ENCODE measurements at places on chromosomes 5 and 9.
A peak's percentile ranks its signal among the peaks of the same experiment; 100 is the strongest.

DNA sequence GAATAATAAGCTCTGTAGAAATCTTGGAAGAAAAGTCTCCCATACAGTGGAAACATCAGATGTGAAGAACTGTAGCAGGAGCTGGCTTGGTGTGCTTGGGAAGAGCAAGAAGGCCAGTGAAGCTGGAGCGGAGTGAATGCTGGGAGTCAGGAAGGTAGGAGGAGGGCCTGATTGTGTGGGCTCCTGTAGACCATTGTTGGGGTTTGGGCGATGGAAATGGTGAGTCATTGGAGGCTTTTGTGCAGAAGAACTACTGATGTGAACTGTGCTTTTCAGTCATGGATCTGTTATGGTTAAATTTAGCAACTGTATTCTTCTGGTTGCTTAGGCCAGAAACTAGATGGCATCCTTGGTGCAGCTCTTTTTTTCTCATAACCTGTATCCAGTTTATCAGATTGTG, 2.3 kb downstream of the ICE1 start:
- DNase-seq = no peak

DNA sequence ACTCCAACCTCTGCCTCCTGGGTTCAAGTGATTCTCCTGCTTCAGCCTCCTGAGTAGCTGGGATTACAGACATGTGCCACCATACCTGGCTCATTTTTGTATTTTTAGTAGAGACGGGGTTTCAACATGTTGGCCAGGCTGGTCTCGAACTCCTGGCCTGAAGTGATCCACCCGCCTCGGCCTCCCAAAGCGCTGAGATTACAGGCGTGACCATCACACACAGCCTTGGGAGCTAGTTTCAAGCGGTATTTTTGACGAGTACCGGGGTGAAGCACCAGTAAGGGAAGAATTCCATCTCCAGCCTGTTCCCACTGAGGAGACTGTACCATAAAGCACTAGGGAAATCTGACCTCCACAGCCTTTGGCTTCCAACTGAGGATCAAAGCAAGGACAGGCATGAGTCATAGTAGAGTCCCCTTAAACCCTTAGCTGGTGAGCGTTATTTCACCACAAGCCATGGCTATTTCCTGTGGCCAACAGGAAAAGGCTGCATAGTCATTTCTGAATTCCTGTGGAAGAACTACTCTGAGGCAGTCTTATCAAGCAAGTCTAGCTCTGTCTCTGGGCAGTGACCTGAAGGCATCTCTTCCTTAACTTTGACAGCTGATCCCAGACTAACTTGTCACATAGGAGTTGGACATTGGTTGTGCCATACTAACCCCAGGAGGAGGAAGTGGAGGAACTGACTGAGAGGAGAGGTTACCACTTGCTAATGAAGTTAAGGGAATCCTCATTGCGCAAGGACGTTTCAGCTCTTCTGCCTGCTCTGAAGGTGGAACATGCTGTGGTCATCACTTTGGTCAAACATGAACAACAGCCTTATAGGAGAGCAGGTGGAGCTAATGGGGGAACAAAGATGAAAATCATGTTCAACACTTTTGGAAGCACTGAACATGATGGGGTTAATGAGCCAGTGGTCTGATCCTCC, 85.8 kb upstream of the DMRT1 start:
- no peak for DNase-seq

DNA sequence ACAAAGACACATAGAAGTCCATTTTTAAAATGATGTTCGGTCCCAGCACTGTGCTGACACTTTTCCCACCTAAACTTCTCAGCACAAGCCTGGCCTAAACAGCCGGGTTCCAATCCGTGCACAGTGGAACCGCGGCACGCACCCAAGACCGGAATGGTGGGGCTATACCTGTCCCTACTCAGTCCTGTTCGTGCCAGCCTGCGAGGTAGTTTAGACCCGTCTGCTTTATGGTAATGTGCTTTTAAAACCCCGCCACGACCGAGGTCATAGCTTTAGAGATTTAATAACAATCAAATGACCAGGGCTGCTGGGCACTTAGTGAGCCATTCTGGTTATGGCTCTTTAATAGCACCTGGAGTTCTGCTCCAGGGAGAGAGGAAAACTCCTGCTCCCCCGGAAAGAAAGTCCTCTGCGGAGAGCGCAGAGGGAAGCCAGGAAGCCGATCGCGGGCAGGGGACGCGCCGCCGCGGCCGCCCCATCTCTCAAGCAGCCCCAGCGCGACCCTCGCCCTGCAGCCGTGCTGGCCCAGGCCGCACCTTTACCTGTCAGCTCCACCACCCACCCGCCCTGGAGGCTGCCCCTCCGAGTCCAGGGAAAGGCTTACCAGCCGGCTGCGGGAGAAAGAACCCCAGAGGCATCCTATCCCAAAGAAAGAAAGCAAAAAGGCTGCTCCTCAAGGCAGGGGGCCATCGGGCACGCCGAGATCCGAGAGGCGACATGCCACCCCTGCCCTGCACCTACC, 511 bp downstream of the ARL15 start:
- DNase-seq = peak; percentile 68

DNA sequence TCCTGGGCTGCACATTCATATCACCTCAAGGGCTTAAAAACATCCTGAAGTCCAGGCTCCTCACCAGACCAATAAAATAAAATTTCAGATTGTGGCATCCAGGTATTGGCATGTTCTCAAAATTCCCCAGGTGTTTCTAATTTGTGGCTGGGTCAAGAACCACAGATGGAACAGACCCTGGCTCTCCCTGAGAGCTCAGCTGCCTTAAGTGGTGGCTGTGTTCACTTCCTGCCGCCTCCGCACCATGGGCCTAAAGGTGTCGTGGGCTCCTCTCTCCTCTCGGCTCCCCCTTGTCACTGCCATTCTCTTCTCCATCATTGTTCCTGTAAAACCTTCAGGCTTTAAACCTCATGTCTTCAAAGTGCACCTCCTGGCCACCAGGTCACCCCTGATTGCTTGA, 17.8 kb upstream of the CCNJL start:
- no peak for DNase-seq

DNA sequence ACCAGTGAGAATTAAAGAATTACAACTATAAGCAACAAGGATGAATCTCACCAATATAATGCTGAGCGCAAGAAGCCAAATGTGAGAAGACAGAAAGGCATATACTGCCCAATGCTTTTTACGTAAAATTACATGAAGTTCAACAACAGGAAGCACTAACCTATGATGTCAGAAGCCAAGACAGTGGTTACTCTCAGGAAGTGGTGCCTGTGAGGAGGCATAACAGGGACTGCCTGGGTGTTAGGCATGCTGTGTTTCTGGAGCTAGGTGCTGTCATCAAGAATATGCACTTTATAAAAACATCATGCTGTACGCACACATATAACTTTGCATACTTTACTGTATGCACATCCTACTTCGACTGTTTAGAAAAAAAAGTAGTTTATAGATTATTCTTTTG, 30.1 kb downstream of the FRMD3 start:
- DNase-seq = no peak

GRCh38 chr5:112160652-112161391, 258.3 kb downstream of the EPB41L4A start:
- DNase-seq = peak; percentile 77

DNA sequence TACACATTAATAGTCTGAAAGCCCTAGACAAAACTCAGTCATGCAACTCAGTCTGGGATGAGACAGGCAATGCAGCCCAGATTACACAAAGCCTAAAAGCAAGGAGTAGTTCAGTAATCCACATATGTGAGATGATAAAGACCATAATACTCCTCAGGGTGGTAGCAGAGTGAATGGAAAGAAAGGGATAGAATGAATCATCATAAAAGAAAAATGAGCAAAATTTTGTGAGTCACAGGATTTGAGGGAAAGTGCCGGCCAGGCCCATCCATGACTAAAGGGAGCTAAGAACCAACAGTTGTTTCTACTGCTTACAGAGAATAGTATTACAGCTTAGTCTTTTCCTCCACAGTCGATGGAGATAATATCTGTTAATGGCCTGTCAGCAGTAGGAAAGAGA, 90.0 kb upstream of the POU5F2 start:
- no peak for DNase-seq

GRCh38 chr5:151141535-151141934, 16.0 kb downstream of the ANXA6 start:
- DNase-seq = no peak

DNA sequence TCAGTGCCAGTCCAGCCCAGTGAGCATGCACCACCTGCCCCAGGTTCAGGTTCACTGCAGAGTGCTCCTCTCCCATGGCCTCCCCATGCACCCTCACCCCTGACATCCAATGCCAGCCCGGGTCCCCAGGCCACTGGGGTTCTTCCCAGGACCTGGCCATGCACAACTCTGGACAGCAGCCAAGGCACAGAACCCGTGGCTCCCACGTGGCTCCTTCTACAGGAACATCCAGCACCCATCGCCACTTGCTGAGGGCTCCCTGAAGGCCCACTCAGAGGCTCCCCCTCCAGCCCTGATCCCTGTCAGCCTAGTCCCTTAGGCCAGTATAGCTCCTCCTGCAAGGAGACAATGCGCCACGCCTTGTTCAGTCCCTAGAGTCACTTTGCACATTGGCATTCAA, 110.8 kb downstream of the IRX2 start:
- no peak for DNase-seq

DNA sequence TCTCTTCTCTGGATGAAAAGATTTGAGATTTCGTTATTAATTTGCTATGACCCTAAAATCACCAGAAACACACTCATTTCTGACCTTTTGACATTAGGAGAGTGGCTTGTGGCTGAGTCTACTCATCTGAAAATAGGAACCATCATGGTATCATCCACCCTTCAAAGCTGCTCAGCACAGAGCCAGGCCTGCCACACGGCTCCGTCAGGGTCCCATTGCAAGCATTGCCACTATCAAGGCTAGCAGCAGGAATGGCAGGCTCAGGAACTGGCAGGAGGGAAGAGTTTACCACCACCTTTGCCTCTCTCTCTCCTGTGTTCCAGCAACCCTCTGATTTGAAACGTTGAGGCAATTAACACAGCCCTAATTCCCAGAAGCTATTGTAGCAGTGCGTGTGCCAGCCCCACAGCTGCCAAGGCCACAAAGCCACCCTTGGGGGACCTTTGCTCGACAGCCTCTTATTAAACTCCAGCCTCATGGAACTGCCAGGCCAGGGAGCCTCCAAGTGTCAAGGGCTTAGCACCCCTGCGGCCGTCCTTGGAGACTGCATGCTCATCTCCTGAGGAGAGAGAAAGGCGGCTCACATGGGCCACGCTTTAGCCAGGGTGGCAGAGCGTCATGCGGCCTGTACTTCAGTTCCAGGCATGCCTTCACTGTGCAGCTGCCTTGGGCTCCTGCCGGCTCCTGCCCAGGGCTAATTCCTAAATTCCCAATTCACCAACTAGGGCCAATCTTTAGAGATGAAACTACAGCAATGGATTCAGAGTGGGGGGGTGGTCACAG, 145.9 kb downstream of the ROR2 start:
- DNase-seq = peak; percentile 10

GRCh38 chr5:58629271-58630159, 46.6 kb downstream of the RAB3C start:
- DNase-seq = no peak

- no peak for DNase-seq
Measured at GRCh38 chr9:91082731-91083130, 279.0 kb downstream of the AUH start.

DNA sequence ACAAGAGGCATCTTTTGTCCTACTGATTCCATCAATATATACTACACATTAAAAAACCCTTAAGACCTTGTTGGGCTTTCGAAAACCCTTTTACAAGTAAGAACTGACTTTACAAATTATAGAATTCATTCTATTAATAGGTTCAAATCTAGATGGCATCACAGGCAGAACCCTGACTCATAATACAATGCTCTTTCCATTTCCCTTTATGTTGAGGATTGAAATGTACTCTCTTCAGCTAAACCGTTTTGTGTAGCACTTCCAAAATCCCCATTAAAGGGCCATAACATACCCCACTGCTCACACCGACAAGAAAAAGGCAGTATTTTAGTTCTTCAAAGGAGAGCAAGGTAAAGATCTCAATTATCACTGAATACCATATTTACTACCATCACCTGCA, 11.2 kb downstream of the CSNK1A1 start:
- no peak for DNase-seq

DNA sequence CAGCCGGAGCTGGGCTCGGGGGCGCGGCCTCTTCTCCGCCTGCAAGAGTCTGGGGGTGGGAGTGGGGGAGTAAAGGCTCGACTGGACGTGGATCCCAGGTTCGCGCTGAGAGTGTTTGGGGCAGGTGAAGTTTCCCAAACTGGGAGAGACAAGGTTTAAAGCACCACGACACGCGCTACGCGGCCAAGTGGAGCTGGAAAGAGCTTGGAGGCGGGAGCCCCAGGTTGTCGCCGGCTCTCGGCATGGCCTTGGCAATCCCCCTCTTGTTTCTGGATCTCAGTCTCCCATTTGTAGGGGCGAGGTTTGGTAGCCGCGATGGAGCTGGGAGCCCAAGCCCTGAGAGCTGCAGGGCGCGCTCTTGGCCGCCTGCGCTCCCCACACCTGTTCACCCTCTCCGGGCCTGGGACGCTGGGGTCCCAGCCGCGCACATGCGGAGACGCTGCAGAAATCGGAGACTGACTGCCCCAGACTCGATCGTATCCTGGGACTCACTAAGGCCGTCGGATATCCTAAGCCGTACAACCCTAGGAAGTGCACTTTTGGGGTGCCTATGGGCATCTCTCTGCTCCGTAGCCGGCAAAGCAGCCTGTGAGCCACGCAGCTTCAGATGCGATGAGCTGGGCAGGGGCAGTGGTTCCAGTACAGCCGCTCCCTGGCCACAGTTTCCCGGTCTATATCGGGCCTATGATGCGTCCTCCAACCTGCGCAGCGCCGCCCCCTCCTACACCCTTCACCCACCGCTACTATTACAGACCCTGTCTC, 937 bp downstream of the TMOD1 start:
- no peak for DNase-seq

- no peak for DNase-seq
Measured at GRCh38 chr5:149418910-149419531, 39.9 kb upstream of the IL17B start.

DNA sequence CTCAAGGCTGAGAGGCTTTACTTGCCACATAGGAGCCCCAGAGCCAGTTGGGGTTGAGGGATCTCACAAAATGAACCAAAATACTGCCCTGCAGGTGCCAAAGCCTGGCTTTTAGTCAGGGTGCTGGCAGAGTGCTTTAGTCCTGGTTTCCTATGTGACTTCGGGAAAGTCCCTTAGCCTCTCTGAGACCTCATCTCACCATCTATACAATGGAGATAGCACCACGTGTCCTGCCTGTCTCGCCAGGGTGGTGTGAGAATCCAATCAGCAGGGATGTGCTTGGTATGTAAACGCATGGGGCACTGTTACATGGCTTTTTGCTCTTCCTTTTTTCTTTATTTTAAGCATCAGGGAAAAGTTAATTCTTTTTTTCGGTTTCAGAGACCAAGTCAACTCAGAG, 68.3 kb downstream of the SHB start:
- no peak for DNase-seq

DNA sequence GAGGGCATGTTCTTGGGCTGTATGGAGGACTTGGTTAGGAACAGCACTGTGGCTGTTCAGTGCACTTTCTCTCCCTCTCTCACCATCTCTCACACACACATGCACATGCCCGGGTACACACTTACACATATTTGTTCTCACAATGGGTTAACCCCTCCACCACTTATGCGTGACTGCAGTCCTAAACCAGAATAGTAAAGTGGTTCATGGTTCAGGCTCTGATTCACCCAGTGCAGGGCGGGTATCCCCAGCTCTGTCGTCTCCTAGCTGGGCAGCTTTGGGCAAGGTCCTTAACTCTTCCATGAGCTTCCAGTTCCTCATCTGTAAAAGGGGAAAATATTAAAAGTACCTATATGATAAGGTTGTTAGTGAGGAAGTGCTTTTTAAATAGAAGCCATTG, 45.3 kb upstream of the GALNT10 start:
- no peak for DNase-seq

- no peak for DNase-seq
Measured at GRCh38 chr9:129276486-129277230, 98.6 kb upstream of the IER5L start.

- no peak for DNase-seq
Measured at GRCh38 chr5:142823126-142823525, 52.9 kb downstream of the ARHGAP26 start.
